GM12891 (cell line): ENCODE measurements at places on chromosomes 5 and 9.

- DNase-seq = no peak
Measured at GRCh38 chr9:37381094-37381741, 41.3 kb upstream of the GRHPR start.

- DNase-seq = no peak
Measured at GRCh38 chr9:126327006-126327713, 531 bp downstream of the MVB12B start.

DNA sequence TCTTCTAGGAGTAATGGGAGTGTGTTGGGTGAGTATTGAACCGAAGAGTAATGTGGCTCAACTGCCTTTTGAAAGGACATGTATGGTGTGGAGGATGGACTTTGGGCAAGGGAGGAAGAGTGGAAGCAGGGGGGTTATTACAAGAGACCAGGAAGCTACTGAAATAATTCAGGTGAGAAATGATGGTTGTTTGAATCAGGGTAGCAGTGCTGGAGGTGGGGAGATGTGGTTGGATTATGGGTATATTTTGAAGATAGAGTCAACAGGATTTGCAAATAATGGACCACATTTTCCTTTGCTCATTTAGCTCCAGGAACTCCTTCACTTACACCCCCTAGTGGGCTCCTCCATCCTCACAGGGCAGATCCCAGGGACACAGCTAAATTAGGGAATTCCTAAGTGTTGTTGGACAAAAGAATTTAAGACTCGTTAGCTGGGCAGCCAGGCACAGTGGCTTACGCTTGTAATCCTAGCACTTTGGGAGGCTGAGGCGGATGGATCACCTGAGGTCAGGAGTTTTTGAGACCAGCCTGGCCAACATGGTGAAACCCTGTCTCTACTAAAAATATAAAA is 1.2 kb upstream of the SLC4A9 start:
- DNase-seq = no peak

DNA sequence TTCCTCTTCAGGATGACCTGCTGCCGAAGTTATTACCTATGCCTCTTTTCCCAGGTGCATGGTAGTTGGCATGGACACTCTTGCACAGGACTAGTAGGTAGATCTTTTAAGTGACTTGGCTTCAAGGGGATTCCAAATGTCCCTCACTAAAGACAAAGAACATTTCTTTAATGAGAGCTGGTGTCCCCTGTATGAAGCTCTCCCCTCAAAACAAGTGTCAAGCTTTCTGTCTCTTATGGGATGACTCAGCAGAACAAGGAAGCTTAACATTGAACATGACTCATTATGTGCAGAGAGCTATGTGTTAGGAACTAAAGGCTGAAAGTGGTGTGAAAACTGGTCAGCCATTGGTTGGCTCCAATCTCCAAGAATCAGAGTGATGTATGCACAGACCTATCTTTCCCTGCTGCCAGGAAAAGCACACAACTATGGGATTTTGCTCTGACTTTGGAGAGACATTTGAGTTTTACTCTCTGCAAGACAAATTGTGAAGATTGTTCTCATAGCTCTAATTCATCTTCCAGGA is 120.5 kb downstream of the PRDM6 start:
- DNase-seq = no peak

DNA sequence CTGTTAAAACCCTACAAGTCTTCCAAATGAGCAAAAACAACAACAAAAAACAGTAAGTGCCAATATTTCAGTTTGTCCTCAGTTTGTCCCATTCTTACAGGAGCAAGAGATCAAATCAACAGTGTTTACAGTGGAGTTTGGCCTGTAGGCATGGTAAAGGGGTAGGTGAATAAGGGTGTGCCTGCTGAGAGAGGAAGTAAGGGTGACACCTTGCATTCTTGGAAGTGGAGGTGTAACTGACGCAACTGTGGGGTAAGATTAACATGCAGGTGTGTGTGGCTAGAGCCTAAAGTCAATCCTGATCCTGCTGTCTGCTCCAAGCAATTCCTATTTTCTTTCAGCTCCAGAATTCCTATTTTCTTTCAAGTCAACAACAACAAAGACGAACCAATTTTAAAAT is 43.4 kb downstream of the PFDN1 start:
- DNase-seq = no peak

GRCh38 chr5:174355208-174355612 is 309.7 kb downstream of the NSG2 start:
- DNase-seq = no peak

DNA sequence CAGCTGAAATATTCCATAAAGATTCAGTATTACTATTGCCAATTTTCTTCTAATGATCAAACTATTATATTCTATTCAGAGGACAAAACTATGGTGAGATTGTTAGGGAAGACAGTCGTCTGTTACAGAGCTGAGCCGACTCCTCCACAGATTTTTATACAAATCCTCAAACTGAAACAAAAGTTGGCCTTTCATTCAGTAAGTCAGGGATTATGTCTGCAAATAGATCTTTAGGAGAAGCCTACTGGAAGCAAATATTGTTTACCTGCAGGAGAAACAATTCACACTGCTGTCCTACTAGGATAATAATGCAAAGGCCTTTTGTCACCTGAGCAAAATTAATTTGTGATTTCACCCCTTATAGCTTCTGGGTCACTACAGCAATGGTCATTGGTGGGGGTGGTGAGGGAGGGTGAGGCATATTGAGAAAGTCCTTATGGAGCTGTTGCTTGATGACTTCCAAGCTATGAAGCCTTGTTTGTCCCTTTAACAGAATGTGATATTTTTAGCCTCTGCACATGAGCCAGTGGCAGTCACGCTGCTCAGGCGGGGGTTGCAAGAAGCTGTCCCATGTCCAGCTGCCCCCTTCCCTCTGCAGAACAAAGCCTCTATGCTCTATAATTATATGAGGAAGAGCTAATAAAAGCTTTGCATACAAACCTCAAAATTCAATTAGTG is 200.5 kb upstream of the KLF9 start:
- DNase-seq = no peak

GRCh38 chr9:32384002-32384363 is 460 bp upstream of the ACO1 start:
- no peak for DNase-seq

DNA sequence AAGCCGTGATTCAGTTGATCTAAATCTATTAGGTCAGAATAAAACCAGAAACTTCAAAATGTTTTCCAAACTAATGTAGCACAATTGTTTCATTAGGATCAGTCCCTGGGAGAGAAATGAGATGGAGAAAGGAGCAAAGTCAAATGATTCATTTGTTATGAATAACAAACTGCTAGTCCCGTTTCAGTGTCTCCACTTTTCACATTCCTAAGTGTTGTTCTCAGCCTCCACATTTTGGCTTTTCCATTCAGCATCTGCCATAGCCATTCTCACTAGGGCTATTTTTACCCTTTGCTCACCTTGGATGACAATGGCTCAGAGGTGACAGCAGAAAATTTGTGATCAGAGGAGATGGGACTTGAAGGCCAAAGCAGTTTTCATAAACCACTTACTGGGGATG is 314.1 kb upstream of the KIF2A start:
- no peak for DNase-seq

DNA sequence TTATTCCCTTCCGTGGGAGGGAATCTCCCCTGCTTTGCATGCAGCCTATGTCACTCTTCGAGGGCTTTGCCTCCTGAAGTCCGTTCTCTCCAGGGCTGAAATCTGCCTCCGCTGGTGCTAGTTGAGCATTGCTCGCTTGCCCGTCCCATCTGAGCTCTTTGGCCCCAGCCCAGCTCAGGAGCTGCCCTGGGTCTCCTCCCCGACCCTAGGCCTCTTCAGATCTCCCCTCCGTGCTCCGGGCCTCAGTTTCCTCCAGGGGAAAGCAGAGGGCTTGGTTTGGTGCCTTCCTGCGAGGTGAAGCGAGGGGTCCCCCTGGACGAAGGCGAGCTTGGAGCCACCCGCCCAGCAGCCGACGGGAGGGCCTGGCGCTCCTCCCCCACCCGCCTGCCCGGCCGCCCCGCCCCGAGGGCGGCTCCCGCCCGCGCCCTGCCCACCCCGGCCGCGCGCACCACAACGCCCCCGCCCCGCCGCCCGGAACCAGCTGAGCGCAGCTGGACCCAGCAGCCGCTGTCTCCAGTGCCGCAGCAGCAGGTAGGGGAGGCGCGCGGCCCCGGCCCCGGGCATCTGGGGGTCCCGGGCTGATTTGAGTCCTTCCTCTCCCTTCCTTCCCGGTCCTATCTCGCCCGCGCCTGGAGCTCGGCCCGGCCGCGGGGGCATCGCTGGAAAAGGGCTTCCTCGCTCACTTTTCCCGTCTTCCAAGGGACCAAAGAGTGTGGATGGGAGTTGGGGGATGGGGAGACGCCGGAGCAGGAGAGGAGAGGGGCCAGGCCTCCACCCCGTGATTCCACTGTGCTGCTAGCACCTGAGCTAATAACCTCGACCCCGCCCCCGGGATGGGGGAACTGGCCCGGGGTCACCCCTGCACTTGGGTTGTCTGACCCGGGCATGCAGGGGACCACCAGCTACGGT is at the start of gene GSN:
Gene GSN (plus strand): TSS at position 474 of the 909 bp plus-strand sequence. CDS start 33,810 bp downstream, outside the sequence.
- peak; percentile 75 for DNase-seq

GRCh38 chr5:94314460-94315131 is 303.8 kb downstream of the KIAA0825 start:
- no peak for DNase-seq

DNA sequence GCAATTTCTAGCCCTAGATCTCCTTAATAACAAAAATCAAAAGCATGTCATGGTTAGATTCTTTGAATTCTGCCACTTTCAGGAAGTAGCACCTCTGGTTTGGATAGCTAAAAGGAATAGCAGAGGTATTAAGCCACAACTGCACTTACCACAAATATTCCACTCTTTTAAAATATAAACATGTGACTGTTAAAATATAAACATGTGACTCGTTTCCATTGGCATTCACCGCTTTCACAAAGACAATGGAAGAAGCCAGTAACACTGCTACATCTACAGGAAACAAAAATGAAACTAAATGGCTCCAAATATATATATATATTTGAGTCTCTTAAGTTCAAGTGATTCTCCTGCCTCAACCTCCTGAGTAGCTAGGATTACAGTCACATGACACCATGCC is 222.9 kb downstream of the ARL15 start:
- no peak for DNase-seq

DNA sequence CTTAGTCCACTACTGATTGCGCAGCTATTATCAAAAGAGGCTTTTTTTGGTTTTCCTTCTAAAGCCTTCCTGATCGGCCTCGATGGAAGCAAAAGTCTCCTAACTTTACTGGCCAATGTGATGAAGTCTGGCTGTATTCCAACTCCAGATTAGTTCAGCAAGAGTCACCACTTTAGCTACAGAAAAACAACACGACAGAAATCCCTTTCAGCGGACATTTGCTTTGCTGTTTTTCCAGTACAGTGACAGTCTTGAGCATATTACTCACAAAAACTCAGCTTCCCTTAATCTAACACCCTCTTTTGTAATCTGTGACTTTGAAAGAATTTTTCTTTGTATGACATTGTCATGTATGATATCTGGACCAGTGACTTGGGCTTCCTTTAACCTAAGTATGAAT is 95.7 kb downstream of the HOMER1 start:
- DNase-seq = no peak

DNA sequence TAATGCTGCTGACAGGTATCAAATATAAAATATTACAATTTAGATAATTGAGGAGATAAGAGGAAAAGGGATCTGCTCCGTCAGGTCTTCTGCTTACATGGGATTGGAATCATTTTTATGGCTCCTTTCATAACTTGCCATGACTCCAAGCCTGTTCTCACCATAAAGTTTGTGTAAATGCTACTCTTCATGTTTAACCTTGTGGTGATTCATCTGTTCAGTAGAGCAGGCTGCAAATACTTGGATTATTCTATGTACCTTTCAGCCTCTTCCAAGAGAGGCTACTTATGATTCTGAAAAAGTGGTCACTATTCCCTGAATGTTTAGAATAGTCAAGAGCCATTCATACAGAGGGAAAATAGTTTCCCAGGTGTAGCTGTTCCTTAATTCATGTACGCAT is 66.9 kb downstream of the SLC44A1 start:
- no peak for DNase-seq

DNA sequence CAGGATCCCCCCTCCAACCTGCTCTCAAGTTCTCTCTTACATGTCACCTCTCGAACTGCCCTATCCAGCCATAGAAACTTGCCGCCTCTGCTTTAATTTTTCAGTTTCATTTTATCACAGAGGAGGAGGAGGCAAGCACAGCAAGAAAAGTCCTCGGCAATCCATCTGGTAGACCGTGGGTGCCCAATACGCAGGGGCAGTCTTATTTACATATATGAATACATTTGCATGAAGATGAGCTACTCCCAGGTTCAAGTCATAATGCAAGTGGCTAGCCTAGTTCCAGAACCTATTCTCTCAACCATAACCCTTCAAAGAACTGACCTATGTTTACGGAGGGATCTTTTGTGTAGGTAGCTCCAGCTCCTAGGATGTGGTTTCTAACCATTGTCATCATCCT is 223.2 kb upstream of the PANK3 start:
- no peak for DNase-seq

DNA sequence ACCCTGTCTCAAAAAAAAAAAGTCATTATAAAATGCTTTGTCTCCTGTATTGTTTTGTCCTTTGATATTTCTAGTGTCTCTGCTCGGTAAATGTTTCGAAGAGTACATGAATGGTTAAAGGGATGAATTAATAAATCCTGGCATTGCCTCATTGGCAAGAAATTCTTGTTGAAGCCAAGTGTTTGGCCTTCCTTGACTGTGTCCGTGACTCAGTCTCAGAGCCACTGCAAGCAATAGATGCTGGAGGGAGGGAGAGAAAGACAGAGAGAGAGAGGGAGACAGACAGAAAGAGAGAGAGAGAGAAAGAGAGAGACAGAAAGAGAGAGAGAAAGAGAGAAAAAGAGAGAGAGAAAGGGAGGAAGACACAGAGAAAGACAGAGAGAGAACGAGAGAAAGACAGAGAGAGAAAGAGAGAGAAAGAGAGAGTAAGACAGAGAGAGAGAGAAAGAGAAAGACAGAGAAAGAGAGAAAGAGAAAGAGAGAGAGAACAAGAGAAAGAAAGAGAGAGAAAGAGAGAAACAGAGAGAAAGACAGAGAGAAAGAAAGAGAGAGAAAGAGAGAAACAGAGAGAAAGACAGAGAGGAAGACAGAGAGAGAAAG is 72.5 kb upstream of the RXRA start:
- no peak for DNase-seq

GRCh38 chr9:125822902-125823301 is 75.7 kb downstream of the PBX3 start:
- no peak for DNase-seq

- no peak for DNase-seq
Measured at GRCh38 chr5:142689081-142689480, 3.2 kb upstream of the FGF1 start.

GRCh38 chr5:42242881-42243485 is 180.3 kb upstream of the GHR start:
- no peak for DNase-seq

- no peak for DNase-seq
Measured at GRCh38 chr5:21142791-21143190, 1154.8 kb upstream of the CDH18 start.

- DNase-seq = no peak
Measured at GRCh38 chr5:57955511-57955910, 472.9 kb upstream of the ACTBL2 start.

- no peak for DNase-seq
Measured at GRCh38 chr5:164298165-164298564, 792.7 kb downstream of the MAT2B start.

GRCh38 chr9:86700629-86701028 is 246.7 kb downstream of the GAS1 start:
- DNase-seq = no peak

GRCh38 chr9:128916204-128916603 is 4.6 kb upstream of the PHYHD1 start:
- DNase-seq = no peak
